ENCODE measurements at places on chromosomes 12 and 14.
A peak's percentile ranks its signal among the peaks of the same experiment; 100 is the strongest.

DNA sequence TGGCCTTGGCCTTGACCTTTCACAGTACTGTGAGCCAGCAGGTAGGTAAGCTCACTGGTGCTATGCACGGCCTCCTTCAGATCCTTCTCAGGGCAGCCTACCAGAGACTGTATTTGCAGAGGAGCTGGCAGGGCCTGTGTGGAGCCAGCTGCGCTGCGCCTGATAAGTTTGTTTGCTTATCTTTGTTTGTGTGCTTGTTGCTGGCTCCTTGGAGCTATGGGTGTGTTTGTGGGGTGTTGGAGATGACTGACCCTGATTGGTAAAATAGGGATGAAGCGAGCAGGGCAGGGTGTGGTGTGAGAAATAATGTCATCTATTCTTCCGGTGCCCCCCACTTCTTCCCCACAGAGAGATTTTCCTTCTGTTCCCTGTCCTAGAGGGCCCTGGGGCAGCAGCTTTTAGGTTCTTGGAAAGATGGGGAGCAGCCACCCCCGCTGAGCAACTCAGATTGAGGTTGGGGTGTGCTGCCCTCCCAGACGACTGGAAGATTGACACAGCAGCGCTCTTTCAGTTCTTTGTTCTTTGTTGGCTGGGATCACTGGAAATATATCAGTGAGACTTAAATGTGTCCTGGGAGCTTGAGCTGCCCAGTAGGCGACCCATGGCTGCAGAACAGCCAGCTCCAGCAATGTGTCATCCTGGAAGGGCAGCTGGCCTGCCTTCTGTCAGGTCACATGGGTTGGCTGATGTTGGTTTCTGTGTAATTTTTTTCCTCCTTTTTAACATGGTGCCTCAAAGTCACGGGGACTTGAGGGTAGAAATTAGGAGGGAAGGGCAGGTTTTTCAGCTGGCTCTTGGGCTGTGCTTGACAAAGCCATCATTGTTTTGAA is 19.6 kb downstream of the MLXIP start:
- no peak overlapping the region for H3K4me3 ChIP-seq
- no peak for DNase-seq
- no peaks in the 10 kb centered on the region for H3K27me3 ChIP-seq
- H3K27ac ChIP-seq, result no peak overlapping the region

GRCh38 chr12:56304872-56305590 is 4.9 kb upstream of the CS start:
- H3K27ac ChIP-seq, result no peak overlapping the region
- H3K27me3 ChIP-seq, result no peaks in the 10 kb centered on the region
- DNase-seq, result no peak
- no peaks in the 10 kb centered on the region for H3K4me1 ChIP-seq

- H3K4me1 ChIP-seq, result no peaks in the 10 kb centered on the region
- H3K27me3 ChIP-seq, result no peaks in the 10 kb centered on the region
- DNase-seq, result no peak
- no peak overlapping the region for H3K4me3 ChIP-seq
- peaks cover 5% of the 10 kb centered on the region for H3K36me3 ChIP-seq
These were observed 154.5 kb downstream of the PHLDA1 start for GRCh38 chr12:75876832-75877762.

- H3K4me3 ChIP-seq, result no peak overlapping the region
- no peak for DNase-seq
- no peaks in the 10 kb centered on the region for H3K27me3 ChIP-seq
- no peaks in the 10 kb centered on the region for H3K4me1 ChIP-seq
- peaks cover 6% of the 10 kb centered on the region for H3K36me3 ChIP-seq
These were observed 51.6 kb downstream of the PPP4R4 start for GRCh38 chr14:94225460-94226378.

GRCh38 chr12:78645956-78646355 is 218.6 kb upstream of the SYT1 start:
- no peak overlapping the region for H3K4me3 ChIP-seq
- no peak for DNase-seq
- no peaks in the 10 kb centered on the region for H3K4me1 ChIP-seq
- no peaks in the 10 kb centered on the region for H3K36me3 ChIP-seq
- H3K27ac ChIP-seq, result no peak overlapping the region
- peaks cover 12% of the 10 kb centered on the region for H3K27me3 ChIP-seq

GRCh38 chr14:91009501-91010152 is 50.8 kb downstream of the RPS6KA5 start:
- no peak for DNase-seq
- no peak overlapping the region for H3K27ac ChIP-seq
- H3K4me1 ChIP-seq, result no peaks in the 10 kb centered on the region
- H3K27me3 ChIP-seq, result no peaks in the 10 kb centered on the region
- no peak overlapping the region for H3K4me3 ChIP-seq
- H3K36me3 ChIP-seq, result no peaks in the 10 kb centered on the region

DNA sequence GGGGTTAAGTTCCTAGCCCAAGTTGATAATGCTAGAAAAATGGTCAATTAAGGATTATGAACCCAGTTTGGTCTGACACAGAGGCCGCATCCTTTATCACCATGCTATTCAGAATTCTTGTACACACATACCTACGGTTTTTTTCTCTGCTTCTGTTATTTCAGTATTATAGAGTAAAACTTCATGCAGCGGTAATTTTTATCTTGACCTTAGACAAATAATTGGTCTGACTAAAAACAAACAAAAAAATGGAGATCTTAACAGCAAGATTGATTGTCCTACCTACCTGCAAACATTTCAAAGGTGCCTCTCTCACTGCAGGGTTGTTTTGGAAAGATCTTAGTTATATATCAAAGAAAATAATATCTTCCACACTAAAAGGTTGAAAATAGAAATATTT is 201.9 kb upstream of the PRICKLE1 start:
- no peaks in the 10 kb centered on the region for H3K36me3 ChIP-seq
- no peak for DNase-seq
- no peaks in the 10 kb centered on the region for H3K4me1 ChIP-seq
- no peak overlapping the region for H3K4me3 ChIP-seq
- H3K27me3 ChIP-seq, result no peaks in the 10 kb centered on the region

DNA sequence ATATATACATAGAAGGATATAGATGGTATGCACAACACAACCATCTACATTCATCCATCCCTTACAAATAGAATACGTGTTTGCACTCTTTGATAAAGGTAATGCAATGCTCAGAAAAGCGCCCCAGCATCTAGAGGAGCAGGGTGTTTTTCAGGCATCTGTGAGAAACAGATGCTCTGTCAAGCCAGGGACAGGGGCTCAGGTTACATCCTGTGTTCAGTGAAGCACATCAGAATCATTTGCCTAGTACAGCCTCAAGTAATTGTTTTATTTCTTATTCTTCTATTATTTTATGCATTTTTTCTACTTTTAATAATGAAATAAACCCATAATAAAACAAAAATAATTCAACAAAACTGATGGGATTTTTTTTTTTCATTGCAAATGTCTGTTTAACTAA is 50.5 kb upstream of the HIF1A start:
- H3K4me3 ChIP-seq, result no peak overlapping the region
- no peaks in the 10 kb centered on the region for H3K27me3 ChIP-seq
- DNase-seq, result no peak
- H3K4me1 ChIP-seq, result no peaks in the 10 kb centered on the region
- H3K27ac ChIP-seq, result no peak overlapping the region
- no peaks in the 10 kb centered on the region for H3K36me3 ChIP-seq

DNA sequence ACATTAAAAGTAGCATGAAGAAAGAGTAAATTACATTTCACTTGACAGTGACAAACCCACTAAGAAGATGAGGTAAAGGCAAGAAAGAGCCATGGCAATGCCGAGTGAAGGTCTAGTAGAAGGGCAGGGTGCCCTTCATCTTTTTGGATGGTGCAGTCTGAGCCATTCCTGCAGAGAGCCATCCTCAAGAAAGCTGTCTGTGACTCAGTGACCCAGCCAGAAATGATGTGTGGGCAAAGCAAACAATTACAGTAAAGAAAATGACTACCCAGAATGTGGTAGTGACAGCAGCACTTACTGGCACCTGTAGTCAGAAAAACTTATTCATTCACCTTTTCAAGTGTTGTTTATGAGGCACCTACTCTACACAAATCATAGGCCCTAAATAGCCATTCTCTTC is 281.7 kb downstream of the DUSP6 start:
- no peaks in the 10 kb centered on the region for H3K36me3 ChIP-seq
- no peaks in the 10 kb centered on the region for H3K27me3 ChIP-seq
- DNase-seq, result no peak
- no peak overlapping the region for H3K27ac ChIP-seq

- no peaks in the 10 kb centered on the region for H3K27me3 ChIP-seq
- no peaks in the 10 kb centered on the region for H3K4me1 ChIP-seq
- H3K36me3 ChIP-seq, result peaks cover 28% of the 10 kb centered on the region
These were observed 36.7 kb downstream of the TBC1D15 start for GRCh38 chr12:71876137-71876799.

GRCh38 chr14:29222006-29222405 is 455.4 kb downstream of the FOXG1 start:
- no peak for DNase-seq
- H3K4me1 ChIP-seq, result no peaks in the 10 kb centered on the region
- no peaks in the 10 kb centered on the region for H3K27me3 ChIP-seq
- H3K36me3 ChIP-seq, result no peaks in the 10 kb centered on the region

GRCh38 chr14:58428118-58428683 is 682 bp downstream of the KIAA0586 start:
- no peak for DNase-seq
- H3K4me3 ChIP-seq, result peak overlapping the region; percentile 94
- no peak overlapping the region for H3K27ac ChIP-seq

DNA sequence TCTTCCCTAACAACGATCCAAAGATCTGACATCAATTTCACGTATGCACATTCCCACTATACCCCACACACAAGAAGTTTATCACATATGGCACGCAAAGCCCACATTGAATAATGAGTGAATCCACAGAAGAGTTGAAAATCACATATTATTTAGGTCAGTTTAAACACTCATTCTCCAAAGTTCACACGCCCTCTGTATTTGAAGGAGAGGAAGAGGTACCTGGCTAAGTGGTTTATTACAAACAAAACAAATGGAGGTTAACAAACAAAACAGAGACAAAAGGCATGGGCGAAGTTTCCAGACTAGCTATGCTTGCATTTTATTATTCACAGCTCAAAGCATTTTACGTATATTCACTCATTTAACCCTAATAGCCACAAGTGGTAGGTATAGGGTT is 41.8 kb downstream of the CPM start:
- no peaks in the 10 kb centered on the region for H3K36me3 ChIP-seq
- no peak overlapping the region for H3K4me3 ChIP-seq
- DNase-seq, result no peak

GRCh38 chr14:83255727-83256090 is 1722.1 kb upstream of the SEL1L start:
- H3K27me3 ChIP-seq, result no peaks in the 10 kb centered on the region
- no peak overlapping the region for H3K4me3 ChIP-seq
- H3K4me1 ChIP-seq, result no peaks in the 10 kb centered on the region
- H3K27ac ChIP-seq, result no peak overlapping the region
- no peak for DNase-seq

GRCh38 chr12:7221486-7221885 is 32.0 kb downstream of the PEX5 start:
- no peak for DNase-seq
- H3K27ac ChIP-seq, result no peak overlapping the region
- no peak overlapping the region for H3K4me3 ChIP-seq
- H3K36me3 ChIP-seq, result no peaks in the 10 kb centered on the region
- H3K4me1 ChIP-seq, result no peaks in the 10 kb centered on the region
- no peaks in the 10 kb centered on the region for H3K27me3 ChIP-seq

DNA sequence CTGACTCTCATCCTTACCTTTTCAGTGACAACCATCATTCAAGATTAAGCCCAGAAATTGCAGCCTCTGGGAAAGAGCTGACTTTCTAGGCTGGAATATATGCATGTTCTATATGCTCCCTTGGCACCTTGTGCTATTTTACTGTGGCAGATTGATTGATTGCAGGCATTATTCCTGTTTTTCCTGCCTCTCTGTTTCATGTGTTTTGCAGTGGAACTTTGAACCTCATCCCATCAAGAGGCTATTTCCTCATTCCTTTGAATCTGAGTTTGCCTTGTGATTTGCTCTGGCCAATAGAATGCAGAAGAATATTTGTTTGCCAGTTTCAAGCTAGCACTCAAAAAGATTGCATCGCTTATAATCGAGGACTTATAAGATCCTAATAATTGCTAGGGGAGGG is 174.8 kb upstream of the DCN start:
- H3K4me1 ChIP-seq, result no peaks in the 10 kb centered on the region
- H3K36me3 ChIP-seq, result no peaks in the 10 kb centered on the region
- no peak overlapping the region for H3K4me3 ChIP-seq

DNA sequence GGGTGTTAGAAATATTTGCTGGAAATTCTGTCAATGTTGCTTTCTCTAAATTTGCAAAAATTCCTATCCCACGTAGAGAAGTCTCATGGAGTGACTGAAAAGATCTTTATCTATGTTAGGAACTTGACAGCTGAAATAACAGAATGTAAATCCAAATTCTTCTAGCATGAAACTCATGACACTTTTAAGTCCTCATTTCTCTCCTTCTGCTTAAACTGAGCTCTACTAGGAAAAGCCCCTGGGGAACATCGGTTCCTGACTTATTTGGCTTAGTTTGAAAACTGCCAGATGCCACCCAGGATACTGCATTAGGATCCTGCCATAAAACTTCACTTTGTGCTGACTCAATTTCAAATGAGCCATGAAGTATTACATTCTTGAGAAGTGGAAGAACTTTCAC is 426.0 kb downstream of the GALC start:
- DNase-seq, result no peak
- H3K36me3 ChIP-seq, result peaks cover 5% of the 10 kb centered on the region
- H3K4me3 ChIP-seq, result no peak overlapping the region
- H3K27me3 ChIP-seq, result no peaks in the 10 kb centered on the region
- no peak overlapping the region for H3K27ac ChIP-seq
- no peaks in the 10 kb centered on the region for H3K4me1 ChIP-seq

DNA sequence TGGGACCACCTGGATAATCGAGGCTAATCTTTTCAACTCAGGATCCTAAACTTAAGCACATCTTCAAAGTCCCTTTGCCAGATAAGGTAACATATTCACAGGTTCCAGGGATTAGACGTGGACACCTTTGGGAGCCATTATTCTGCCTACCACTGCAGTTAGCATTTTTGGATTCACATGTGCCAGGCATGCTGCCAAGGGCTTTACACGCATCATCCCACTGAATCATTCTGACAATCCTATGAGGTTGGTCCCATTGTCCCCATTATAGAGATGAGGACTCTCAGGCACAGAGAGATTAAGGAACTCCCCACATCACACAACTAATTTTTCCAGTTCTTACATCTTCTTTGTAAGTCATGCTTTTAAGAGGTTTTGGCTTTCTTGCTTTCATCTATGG is 34.5 kb downstream of the RTN1 start:
- H3K27ac ChIP-seq, result no peak overlapping the region
- H3K36me3 ChIP-seq, result no peaks in the 10 kb centered on the region
- H3K27me3 ChIP-seq, result no peaks in the 10 kb centered on the region
- H3K4me3 ChIP-seq, result no peak overlapping the region
- no peak for DNase-seq
- no peaks in the 10 kb centered on the region for H3K4me1 ChIP-seq

DNA sequence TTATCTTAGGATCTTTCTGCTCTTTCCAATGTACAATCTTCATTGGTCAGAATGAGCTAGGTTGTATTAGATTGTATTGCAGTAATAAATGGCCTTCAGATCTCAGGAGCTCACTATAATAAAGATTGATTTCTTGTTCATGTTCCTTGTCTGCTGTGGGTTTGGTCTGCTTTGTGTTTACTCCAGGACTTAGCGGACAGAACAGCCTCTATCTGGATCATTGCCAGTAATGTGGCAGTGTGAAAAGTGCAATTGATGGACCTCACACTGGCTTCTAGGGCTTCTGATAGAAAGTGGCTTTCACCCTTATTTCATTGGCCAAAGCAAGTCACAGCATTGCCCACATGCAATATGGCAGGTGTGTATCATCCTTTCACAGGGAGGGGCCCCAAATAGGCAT is 81.2 kb downstream of the BTG1 start:
- DNase-seq, result no peak
- no peaks in the 10 kb centered on the region for H3K36me3 ChIP-seq
- no peak overlapping the region for H3K27ac ChIP-seq
- H3K4me3 ChIP-seq, result no peak overlapping the region

Data from H9 (cell line).